ENCODE measurements at places on chromosomes 3 and 15. TPM values are rescaled to one million over a fixed set of nuclear protein-coding genes. Genes with fewer than 3 reads are reported as not detected.

Gene DNASE1L3
- 125 TPM for total RNA-seq

Gene PRR23B
- total RNA-seq, result not detected

Gene MESP2
- not detected for total RNA-seq

Gene ASTE1
- total RNA-seq, result 8.8 TPM

Gene NR2F2
- 88.1 TPM for total RNA-seq

Gene XYLB
- 3.1 TPM for total RNA-seq

Gene COL6A5
- total RNA-seq, result 6.3 TPM

Gene SETD5
- 124 TPM for total RNA-seq

Gene CYP1A2
- 0.32 TPM for total RNA-seq

DNA sequence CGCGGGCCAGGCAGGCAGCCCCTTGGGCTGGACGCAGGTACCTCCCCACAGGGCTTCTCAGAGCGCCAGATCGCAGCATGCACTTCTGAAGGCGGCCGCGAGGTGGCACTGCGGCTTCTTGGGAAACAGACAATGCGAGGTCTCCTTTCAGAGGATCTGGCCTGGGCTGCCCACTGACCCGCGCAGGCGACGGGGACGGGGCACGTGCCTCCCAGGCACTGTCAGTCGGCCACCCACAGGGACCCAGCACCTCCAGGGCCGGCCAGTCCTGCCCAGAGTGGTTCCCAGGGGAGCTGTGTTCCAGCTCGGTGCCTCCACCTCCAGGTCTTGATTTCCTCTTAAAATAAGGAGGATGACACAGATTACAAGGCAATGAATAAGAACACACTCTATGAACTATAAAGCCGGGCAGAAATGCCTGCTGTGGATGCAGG lies 24.4 kb upstream of the TXNRD3 start:
- peak; percentile 91 for DNase-seq

DNA sequence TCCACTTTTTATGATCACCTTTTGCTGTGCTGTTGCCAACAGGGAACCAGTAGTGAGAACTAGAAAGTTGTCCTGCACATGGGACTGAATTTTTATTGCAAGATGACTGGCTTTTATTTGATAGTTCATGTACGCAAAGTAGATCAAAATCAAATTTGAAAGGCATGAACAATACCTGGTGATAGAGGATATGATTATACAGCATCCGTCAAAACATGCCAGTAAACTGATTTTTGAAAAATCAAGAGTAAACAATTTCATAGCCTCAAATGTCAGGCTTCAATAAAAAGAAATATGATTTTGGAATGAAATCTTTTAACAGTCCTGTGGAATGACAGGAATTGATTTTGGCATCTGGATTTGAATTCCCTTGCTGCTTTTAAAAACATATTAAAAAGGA lies 219.6 kb upstream of the LRRN1 start:
- DNase-seq, result no peak

DNA sequence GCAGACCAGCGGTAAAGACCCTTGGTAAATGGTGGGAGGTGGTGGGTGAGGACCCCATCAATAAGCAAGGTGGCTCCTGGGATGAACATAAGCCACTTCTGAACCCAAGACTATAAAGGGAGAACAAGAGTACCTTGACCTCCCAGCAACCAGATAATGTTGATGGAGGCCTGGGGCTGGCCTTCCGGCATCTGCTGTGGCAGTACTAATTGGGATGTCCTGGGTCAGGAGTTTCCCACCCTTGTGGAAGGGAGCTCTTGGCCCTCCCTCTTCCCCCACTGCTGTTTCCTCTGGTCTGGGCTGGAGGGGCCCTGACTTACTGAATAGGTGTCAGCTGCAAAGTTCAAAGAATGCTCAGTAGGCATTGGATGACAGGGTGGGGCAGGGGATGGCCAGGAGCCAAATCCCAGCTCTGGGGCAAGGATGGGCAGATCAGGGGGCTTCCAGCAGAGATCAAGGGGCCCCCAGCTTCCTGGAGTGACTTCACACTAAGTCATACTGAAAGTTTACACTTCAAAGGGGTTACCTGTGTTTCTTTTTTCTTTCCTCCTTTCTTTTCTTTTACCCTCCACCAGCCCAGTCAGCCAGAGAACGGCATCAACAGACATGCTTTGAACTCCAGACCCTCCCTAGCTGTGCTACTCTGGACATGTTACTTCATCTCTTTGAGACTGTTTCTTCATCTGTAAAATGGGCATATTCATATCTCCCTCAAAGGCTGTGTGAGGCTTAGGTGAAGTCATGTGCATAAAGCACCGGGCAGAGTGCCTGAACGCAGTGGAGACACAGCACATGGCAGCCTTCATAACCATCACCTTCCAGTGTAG lies 1.5 kb downstream of the RBP1 start:
- DNase-seq, result no peak

DNA sequence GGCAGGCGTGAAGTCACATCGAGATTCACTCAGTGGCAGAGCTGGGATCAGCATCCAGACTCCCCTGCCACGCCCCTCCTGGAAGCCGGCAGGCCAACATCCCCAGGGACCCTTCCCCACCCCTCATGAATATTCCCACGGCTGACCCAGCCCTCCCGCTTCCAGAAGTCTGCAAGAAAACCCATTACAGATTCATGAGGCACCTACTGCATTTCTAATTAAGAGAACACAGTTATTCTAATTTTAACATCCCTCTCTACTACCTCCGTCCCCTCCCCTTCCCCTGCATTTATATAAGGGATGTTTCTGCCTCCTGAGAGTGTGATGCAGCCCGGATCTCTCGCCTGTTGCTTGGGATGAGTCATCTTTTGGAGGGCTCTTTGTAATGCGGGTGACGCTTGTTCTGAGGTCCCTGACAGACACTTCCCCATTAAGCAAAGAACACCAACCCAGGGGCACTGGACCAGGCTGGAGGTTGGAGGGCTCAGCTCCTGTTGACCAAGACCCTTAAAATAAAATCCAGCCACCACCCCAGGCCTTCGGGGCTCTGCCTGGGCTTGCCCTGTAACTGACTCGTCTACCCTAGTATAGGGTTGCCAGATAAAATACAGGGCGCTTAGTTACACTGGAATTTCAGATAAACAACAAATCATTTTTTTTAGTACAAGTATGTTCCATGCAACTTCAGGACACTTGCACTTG lies 118.7 kb downstream of the NUP210 start:
- no peak for DNase-seq

DNA sequence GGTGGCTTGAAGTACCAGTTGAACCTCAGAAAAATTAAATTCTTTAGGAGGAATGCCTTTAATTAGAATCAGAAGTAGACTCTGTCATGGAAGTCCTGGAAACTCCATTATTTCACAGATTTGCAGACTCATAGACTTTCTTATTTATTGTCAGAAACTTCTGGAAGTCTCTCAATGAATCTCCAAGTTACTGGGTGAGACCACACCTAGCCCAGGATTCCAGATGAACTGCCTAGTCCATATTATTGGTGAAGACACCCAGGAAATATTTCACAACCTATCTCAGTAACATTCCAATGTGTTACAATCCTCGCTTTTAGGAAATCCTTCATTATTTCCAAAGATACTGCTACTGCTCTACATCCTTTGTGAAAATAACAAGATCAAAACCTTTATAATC lies 6.5 kb upstream of the THBS1 start:
- DNase-seq, result no peak

DNA sequence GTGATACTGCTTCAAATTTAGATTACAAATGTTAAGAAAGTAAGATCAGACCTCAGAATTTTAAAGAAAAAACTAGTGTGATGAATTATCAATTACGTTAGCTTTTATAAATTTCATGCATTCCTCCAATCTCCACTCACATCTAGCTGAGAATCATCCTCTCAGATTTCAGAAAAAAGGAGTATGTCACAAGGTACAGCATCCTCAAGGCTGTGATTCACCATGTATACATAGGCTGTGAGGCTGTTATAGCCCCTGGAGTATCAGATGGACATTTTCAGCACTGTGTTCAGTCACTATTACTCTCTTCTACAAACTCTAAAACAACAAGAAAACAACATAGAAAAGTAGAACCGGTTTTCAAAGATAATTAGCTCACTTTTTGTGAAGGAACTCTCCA lies 214.4 kb downstream of the PCCB start:
- no peak for DNase-seq

Data from upper lobe of right lung (tissue), 1 donor.